ENCODE measurements at places on chromosomes 2 and 18.

DNA sequence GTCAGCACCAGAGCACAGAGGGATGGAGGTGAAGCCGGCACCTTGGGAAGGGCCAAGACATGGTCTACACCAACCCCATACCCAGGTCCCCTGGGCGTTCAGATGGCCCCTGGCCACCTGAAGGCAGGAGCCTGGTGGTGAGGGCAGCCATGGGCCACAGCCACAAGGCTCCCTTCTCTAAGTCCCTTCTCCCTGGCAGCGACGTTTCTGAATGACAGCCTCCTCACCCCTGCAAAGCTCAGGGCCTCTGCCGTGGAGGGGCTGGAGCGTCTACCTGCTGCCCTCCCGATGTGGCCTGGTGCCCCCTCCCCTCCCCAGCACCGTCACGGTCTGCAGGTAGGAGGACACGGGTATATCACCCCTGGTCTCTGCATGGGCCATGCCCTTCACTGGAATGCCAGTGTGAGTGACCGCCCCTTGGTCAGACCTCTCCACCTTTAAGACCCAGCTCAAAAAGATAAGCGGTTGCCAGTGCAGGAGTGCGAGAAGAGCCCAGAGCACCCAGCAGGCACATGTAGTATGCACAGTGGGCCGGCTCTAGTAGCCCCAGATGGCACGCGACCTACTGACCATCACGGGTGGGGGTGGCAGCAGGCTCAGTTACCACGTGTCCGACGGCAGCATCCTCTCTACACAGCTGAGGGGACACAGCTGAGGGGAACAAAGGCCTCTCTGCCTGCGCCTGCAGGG, 46.6 kb downstream of the HS6ST1 start:
- no peak for DNase-seq

DNA sequence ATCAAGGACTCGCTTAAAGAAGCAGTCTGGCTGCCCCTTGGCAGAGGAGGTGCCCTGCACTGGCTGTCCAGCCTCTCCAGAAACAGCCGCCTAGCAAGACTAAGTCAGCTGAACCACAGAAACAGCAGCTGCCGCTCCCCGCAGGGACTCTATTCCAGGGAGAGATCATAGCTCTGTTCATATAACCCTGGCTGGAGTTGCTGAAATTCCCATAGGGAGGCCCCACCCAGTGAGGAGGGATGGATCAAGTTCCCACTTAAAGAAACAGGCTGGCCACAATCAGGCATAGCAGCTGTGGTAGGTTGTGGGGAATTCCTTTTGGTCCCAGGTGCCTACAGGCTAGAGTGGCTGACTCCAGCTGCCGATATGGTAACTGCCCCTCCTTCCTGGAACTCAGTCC, 74.2 kb upstream of the MC4R start:
- no peak for DNase-seq

DNA sequence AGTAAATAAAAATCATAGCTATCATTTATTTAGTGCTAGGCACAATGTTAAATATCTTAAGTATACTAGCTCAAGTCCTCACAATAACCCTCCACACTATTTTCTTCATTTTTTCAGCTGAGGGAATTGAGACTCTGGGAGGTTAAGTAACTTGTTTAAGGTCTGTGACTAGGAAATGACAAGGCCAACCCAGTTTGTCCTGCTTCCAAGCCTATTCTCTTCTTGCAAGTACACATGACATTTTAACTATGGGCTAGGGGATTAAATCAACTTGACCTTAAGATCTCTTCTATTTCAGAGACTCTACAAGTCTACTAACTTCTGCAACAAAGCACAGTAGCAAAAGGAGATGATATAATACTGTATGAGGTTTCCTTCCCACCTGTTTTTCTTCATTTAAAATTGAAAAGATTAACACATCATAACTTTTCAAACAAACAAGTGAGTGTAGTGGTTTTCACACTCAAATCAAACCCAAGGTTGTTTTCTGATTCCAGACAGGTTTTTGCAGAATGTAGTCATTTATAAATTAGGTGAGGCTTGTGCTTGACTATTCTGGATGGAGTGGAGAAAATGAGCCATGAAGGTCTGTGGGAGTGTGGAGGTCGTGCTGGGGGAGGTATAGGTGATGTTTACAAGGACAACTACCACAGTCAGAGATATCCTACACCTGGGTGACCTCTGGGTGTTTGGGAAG, 57.0 kb downstream of the CD28 start:
- no peak for DNase-seq

GRCh38 chr18:76822506-76823160, at the start of gene ZNF236:
Gene ZNF236, plus strand, starts transcription at chr18:76822557. Its CDS starts 51 bp downstream, at chr18:76822608.
- peak; percentile 44 for DNase-seq

- no peak for DNase-seq
These were observed 19.2 kb downstream of the CTDP1 start for GRCh38 chr18:79698668-79699335.

All from endothelial cell of umbilical vein (primary cell).